ENCODE measurements at places on chromosomes 7 and 10.

GRCh38 chr7:92647652-92648051, 57.5 kb upstream of the FAM133B start:
- DNase-seq, result no peak

- DNase-seq, result no peak
Observed at GRCh38 chr7:36192877-36193276, 39.8 kb downstream of the EEPD1 start.

DNA sequence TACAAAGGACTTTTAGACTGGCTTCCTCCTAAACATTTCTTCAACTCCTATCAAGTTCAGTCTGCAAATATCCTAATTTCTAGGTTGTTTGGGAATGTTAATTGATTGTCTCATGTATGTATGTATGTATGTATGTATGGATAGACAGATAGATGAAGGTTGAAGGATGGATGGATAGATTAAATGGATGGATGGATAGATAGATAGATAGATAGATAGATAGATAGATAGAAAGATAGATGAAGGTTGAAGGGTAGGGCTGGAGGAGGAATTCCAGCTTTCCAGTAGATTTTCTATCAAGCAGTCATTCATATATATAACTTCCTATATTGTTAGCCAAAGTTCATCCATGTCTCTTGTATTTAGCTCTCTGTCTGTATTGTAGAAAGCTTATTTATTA, 85.8 kb downstream of the KAT6B start:
- no peak for DNase-seq

DNA sequence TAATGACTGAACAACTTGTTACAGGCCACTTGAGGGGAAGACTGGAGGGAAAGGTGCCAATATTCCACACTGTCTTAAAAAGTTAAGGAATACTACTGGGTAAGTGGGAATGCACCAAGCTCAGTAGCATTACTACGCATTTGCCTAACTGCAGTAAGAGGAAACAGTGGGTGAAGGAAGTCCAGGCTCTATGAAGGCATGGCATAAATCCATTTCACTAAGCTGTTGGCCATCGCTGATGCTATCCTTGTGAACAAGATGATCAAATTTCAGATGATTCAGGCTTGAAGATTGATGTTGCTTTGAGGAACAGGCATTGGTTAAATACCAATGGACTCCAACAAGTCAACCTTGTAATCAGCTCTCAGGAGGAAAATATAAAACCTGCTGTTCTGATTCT, 44.2 kb upstream of the TES start:
- DNase-seq, result no peak

GRCh38 chr10:83182076-83182475, 957.2 kb upstream of the GHITM start:
- no peak for DNase-seq

- no peak for DNase-seq
Observed at GRCh38 chr7:103011650-103012049, 62.9 kb downstream of the FBXL13 start.

DNA sequence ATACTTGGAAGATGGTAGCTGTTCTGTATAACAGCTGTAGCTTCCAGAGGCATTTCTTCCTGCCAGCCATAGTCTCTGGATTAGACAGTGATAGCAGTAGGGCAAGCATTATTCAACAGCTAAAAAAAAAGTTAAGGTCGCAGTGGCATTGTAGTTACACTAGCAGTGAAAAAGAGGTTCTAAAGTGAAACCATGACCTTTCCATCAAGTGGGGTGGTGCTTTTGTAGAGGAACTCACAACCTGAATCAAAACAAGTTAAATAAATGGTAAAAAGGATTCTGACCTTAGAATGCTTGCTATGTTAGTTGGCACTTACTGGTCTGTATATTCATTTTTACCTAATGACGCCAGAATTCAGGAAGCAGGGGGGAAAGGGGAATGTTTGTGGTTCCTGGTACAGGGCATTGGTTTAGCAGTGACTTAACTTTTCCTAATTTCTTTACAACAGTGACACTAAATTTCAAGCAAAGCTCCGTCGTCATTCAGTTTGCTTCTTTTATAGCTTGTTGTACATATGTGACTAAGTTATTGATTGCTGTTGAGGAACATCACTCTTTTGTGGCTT, 55.0 kb downstream of the GBF1 start:
- DNase-seq, result no peak

DNA sequence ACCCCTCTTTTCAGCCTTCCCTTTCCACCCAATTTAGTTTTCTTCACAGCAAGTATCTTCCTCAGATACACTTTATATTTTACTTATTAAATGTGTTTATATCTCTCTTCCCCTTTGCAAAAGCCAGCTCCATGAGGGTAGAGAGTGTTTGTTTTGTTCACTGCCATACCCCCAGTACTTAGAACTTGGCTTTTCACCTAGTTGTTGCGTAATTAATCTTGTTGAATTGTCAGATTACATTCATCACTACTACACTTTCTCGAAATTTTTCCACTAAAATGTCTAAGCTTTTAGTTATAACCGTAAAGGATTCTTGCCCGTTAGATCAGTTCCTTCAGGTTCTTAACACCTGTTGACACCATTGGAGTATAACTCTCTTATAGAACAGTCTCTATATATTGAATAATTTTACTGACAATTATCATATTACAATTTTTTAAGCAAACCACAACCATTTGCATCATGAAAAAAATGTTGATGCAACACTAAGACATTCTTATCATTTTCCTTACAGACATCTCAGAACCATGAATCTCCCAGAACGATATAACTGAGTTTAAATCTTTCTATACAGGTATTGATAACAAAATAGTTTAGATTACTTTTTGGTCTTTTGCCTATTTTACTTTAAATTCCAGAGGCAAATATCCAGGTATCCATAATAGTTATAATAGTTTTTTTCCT, 29.9 kb downstream of the VWDE start:
- DNase-seq, result no peak

DNA sequence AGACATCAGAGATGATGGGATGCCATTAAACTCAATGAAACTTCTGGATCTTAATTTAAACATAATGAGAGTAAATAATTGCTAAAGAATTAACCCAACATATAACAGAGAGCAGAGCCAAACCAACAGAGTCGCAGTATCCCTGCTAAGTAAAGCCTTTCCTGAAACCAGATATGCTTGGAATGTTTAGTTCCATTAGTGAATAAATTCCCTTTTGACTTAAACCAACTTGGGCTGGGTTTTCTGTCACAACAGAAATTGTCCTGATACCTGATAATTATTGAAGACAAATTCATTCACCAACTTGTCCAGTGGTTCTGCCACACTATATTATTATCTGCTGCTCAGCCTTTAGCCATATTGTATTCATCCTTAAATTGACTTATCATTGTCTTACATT, 286.7 kb downstream of the FZD1 start:
- no peak for DNase-seq

GRCh38 chr7:1940402-1940786, 270.3 kb downstream of the ELFN1 start:
- peak; percentile 91 for DNase-seq

DNA sequence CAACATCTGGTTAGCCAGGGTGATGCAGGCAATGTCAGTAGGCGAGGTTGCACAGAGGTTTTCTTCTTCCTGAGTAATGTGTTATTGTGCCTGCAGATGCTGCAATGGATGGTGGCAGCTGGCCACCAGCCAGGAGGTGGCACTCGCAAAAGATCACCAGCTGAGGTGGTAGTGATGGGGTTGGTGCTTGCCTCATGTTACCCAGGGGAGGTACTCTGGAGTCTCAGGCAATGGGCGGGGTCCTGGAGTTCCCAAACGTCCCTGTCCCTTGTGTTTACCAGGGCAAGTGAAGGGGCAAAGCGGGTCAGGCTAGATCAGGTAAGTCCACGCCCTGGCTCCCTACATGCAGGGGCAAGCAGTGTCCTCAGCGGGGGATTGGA, 21.1 kb downstream of the CLRN3 start:
- no peak for DNase-seq

DNA sequence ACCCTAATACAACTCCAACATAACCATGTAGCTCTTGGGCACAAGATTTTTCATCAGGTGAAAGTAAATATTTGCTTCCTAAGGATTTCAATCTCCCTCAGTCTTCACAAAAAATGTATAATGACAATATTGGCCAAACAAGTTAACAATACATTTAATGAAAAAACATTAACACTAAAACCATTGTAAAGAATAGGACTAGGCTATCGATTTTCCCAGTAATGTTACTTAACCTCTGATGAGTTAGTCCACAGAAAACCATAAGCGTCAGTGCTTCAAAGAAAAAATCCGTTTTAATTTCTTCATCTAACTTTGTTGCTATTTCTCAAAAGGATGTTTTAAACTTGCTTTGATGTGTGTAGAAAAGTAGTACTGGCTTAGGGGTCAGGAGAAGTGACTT, 1.2 kb downstream of the ZNF33B start:
- DNase-seq, result no peak

DNA sequence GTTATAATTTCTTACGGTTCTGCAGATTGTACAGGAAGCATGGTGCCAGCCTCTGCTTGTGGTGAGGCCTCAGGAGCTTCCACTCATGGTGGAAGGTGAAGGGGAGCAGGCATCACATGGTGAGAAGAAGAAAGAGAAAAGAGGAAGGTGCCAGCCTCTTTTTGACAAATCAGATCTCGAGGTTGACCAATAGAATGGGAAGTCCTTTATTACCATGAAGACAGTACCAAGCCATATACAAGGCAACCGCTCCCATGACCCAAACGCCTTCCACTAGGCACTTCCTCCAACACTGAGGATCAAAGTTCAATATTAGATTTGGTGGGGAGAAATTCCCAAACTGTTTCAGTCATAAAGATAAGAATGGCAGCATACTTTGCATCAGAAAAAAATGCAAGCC, 502.8 kb downstream of the GLRX3 start:
- no peak for DNase-seq

- no peak for DNase-seq
Observed at GRCh38 chr7:132815130-132815529, 238.9 kb upstream of the PLXNA4 start.

GRCh38 chr10:15579605-15580004, 140.1 kb downstream of the ITGA8 start:
- DNase-seq, result no peak

- DNase-seq, result no peak
Observed at GRCh38 chr10:30074933-30075332, 15.5 kb upstream of the JCAD start.

DNA sequence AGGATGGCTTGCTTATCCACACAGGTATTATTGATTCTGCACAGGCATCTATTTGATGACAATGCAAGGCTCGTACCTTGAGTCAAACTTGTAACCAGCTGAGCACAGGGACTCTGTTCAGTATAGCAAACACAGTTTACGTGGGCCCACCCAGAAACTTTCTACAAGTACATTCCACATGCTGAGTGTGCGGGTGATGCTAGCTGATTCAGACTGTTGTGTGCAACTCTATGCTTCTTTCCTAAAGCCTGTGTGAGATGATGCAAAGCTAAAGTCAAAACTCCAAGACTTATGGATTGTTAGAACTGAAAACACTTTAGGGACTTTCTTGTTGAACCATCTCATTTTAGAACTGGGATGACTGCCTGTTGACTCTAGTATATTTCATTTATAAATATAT, 21.5 kb upstream of the CALD1 start:
- DNase-seq, result no peak

GRCh38 chr10:22461891-22462290, 116.6 kb downstream of the SPAG6 start:
- no peak for DNase-seq

DNA sequence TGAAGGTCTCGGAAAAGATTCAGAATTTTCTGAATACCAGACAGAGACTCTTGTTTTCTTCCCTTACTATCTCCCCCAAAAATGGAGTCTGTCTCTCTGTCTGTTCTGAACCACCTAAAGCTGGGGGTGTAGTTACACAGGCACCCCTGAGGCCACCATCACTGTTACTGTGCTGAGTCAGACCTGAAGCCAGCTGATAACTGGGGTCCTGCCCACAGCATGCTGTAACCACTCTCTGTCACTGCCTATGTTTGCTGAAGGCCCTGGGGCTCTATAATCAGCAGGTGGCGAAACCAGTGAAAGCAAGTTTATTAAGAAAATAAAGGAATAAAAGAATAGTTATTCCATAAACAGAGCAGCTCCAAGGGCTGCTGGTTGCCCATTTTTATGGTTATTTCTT, 575.2 kb upstream of the POT1 start:
- no peak for DNase-seq

- DNase-seq, result no peak
Observed at GRCh38 chr10:34205452-34205851, 609.6 kb downstream of the PARD3 start.

- DNase-seq, result no peak
Observed at GRCh38 chr7:97454636-97455035, 277.2 kb upstream of the TAC1 start.

- DNase-seq, result no peak
Observed at GRCh38 chr7:95686109-95686508, 86.2 kb upstream of the DYNC1I1 start.

DNA sequence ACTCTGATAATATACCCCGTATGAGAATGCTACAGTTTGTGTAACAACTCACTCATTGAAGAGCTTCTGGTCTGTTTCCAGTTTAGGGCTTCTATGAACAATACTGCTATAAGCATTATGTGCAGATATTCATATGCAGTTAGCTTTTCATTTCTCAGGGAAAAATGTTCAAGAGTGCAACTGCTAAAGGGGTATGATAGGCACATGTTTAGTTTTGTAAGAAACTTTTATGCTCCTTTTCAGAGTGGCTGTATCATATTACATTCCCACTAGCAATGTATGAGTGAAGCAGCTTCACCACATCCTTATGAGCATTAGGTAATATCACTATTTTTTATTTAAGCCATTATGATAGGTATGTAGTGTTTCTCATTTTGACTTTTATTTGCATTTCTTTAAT, 182.6 kb upstream of the CXCL12 start:
- no peak for DNase-seq

GRCh38 chr10:131109726-131110125, 201.8 kb downstream of the TCERG1L start:
- DNase-seq, result no peak

- no peak for DNase-seq
Observed at GRCh38 chr10:121310151-121310711, 288.0 kb downstream of the FGFR2 start.

- no peak for DNase-seq
Observed at GRCh38 chr10:132398566-132398991, 1.6 kb downstream of the PWWP2B start.

DNA sequence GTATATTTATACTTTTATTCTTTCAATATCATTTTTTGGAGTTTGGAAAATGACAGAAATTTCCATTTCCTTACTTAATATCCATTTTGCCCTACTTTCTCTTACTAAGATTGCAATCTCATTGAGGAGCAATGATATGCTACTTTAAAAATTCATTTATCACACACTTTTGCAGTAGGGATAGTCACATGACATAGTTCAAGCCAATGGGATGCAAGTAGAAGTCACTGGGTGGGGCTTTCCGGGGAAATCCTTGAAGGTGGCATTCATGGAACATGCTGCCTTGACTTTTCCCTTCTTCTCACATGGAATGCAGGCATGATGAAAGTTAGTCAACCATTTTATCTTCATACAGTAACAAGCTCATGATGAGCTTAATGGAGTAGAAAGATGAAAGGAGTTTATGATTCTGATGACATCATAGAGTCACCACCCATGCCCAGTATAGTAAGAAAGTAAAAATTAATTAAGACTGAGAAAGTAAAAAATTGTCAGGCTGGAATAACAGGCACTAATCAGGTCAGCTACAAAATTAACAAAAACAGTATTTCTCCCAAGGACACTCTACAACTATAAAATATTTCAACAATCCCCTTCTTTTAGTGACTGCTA, 33.4 kb downstream of the IQUB start:
- no peak for DNase-seq
